ENCODE measurements at places on chromosomes 5 and 9. TPM values are rescaled to one million over a fixed set of nuclear protein-coding genes. Genes with fewer than 3 reads are reported as not detected.

The IL3 gene
- not detected for polyA plus RNA-seq

The KCTD16 gene
- under 0.01 TPM for polyA plus RNA-seq

The CBY3 gene
- polyA plus RNA-seq = 0.12 TPM

The SPAG8 gene
- polyA plus RNA-seq = 0.52 TPM

The TEX48 gene
- polyA plus RNA-seq = not detected
